ENCODE measurements at places on chromosomes 11 and 22.

DNA sequence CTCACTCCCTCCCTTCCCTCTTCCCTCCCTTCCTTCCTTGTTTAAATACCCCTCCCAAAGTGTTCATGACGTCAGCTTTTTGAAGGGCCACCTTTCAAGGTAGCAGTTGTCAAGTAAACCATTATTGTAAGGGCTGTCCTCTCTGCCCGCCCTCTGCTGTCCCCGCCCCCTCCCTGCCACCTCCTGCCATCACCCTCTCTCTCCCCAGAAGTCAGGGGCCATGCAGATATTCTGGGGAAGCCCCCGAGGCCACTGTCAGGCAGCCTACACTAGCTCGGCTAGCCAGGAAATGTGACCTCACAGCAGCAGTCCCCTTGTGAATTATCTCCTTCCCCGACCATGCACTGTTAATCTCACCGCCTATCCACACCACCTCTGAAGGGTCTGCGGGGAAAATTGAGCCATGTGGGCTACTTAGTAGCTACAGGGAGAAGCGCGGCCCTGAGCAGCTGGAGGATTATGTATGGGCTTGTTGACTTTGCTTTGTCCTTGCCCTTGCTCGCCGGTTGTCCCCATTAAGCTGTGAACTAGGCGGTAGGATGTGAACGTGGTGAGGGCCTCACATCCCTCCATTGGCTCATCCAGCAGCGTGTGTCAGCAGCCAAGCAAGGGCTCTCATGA lies 42.1 kb upstream of the ATXN10 start:
- DNase-seq = no peak

DNA sequence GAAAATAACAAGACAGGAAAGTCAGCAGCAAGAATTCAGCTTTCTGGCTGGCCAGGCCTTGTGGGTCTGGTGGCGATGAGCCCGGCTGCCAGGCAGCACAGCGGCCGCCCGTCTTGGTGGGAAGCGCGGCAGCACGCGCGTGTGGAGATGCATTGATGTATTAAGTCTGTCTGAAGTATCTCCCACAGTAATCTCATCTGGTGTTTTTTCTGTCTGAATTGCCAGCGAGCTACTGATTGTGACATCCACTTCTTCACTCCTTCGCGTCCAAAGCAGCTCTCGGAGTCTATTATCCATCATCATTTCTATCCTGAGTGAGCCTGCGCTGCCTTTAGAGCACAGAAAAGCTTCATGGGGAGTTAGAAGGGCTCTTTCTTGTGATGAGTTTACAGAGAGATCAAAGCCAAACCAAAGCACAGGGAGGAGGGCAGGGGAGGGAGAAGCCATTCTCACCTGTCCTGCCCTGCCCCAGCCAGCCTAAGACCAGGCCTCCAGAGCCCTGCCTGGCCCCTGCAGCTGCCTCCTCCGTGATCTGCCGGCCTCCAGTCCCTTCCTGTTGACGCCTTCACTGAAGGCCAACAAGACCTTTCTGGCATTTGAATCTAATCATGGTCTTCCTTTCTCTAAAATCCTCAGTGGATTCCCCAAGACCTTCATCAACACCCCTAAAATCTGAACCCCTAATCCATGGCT lies 1419.0 kb downstream of the TBC1D22A start:
- no peak for DNase-seq

GRCh38 chr11:20443596-20443995 lies 56.1 kb downstream of the PRMT3 start:
- no peak for DNase-seq

GRCh38 chr11:126920833-126921232 lies 79.7 kb downstream of the KIRREL3 start:
- DNase-seq = no peak

DNA sequence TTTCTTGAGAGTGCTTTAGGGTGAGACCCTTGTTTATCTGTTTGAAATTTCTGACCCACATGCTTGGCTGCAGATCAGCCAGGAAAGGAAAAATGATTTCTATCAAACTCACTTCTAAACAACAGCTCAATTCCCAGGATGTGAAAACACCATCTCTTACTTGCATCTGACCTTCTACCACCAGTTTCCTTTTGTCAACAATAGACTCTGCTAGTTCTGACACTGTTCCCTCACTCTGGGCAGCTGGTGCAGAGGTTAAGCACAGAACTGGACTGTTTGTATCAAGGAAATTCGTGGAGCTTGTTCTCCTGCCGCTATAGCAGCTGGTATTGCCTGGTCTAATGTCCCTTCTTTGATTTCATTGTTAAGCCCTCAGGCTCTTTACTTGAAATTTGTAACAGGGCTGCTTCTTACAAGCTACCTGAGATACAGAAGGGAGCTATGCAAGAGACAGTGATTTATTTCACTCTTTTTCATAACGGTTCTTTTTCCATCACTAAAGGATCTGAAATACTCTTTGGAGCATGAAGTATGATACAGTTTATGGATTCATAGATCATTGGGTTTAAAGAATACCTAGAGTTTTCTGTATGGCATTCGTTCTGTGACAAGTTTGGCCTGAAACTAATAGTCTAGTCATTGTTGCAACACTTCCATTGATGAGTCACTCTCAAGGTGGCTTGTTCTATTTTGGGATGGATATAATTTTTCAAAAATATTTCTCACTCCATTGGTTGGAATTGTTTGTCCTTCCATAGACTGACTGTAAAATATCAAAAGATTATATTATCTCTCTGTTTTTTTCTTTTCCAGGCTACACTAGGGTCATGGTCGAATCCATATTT lies 178.2 kb upstream of the ZC3H12C start:
- DNase-seq = no peak

DNA sequence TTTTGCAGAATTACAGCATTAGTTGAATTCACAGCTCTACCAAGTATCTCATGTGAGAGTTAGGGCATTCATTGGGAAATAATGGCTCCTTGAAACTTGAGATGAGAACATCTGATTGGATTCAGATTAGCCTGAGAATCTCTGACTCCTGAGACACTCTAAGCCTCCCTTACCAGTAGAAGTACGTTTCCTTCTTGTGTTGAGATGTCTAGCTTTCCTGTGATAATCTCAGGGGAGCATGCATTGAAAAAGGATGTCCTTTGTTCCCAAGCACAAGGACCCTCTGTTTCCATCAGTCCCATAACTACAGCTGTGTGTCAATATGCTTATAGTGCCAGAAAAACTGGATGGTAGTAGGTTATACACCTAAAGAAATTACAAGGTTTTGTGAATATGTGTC lies 35.2 kb upstream of the RDX start:
- DNase-seq = no peak

Measured in GM18507 (cell line).